Fibroblast of villous mesenchyme (primary cell): ENCODE measurements at places on chromosomes 1 and 21.
A peak's percentile ranks its signal among the peaks of the same experiment; 100 is the strongest.

DNA sequence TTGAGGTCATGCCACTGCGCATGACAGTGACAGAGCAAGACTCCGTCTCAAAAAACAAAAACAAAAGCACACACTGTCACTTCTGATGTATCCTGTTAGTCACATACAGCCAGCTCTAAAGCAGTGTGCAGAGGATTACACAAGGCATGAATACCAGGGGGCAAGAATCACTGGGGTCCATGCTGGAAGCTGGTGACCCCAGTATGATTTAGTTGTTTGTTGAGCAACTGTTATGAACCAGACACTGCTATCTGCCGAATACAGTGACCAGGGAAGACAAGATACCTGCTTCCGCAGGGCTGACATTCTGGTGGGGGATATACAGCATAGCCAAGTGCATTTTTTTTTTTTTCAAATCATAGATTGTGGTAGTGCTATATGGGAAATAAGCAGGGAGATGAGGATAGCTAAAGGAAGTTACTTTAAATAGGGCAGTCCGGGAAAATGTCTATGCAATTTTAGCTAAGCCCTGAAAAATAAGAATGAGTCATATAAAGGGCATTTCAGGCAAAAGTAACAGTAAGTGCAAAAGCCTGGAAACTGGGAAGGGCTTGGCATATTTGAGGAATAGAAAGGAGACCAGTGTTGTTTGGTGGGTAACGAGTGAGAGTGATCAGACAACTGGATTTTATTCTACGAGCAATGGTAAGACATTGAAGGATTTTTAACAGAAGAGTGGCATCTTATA lies 69.7 kb downstream of the ADSS2 start:
- DNase-seq: peak; percentile 70

DNA sequence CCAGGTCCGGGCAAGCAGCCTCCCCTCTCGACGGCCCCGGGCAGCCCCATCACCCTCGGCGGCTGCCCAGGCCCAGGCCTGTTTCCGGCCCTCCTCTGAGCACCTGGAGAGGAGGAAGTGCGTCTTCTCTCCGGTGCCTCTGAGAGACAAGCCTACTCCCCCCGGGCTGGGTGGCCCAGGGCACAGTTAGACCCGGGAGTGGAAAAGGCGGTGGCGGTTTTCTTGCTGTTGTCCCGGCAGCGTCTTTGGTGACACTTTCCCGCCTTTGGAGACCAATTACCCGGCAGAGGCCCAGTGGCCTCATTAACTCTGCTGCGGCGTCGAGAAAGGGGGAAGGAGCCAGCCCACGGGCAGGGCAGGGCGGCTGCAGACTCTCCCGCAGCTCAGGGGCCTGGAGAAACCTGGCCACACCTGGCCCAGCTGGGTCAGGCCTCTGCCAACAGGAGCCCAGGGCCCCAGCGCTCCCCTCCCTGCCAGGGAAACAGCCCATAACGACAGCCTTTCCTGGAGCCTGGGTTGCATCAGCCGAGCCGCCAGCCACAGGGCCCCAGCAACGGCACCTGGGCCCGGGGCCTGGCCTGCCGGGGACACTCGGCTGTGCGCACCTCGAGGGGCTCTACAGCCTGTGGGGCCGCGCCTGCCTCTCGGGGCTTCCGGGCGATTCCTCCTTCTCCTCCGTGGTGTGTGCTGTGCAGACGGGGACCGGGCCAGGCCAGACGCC lies 28.4 kb upstream of the C1orf159 start:
- no peak for DNase-seq

- no peak for DNase-seq
Observed at GRCh38 chr1:198079432-198079951, 77.3 kb upstream of the NEK7 start.

GRCh38 chr1:9311479-9311878 lies 18.8 kb downstream of the SPSB1 start:
- peak; percentile 83 for DNase-seq

- DNase-seq: no peak
Observed at GRCh38 chr1:182823220-182823619, 15.9 kb upstream of the DHX9 start.
